Activated CD4-positive, alpha-beta T cell treated with anti-CD3 and anti-CD28 coated beads, Interleukin-10, Interleukin-2, amounts not matched to agents 100 ng/mL and 50 ng/mL, durations not matched to agents 16 hours and 8 hours (primary cell): ENCODE measurements at places on chromosomes 3 and 15.

DNA sequence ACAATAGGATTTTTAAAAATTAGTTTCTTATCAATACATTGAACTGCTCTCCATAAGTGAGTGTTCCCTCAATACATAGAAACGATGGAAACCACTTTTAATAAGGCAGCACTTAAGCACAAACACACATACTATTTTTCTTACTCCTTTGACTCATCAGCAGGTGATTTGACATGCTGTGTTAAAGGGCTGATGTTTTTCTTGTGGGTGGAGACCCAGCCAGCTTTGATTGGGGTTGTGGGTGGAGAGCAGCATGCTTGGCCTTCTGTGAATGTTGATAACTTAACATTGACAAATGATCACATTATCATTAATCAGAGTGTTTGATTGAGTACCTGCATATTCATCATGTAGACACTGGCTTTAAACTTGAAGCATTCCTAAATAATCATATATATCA is 223.0 kb upstream of the DPH6 start:
- no peak for DNase-seq

GRCh38 chr3:169077394-169077906 is 586.1 kb downstream of the MECOM start:
- no peak for DNase-seq

GRCh38 chr3:72181251-72181650 is 396.3 kb upstream of the PROK2 start:
- DNase-seq: no peak

DNA sequence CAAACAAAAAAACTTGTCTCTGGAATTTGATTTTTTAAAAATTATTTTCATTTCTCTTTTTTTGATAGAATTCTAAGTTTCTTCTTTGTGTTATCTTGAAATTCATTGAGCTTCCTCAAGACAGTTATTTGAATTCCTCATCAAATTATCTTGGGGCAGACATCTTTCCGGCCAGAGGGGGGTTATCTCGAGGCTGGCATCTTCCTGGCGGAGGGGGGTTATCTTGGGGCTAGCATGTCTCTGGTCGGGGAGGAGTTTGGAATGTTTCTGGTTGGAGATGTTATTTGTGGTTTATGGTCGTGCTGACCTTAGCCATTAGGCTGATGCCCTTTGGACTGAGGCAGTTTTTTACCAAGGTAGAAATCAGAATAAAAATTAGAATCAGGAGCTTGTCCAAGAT is 15.9 kb upstream of the TUBGCP5 start:
- no peak for DNase-seq

GRCh38 chr15:97045666-97046421 is 715.3 kb downstream of the NR2F2 start:
- no peak for DNase-seq

- DNase-seq: no peak
Observed at GRCh38 chr15:47548231-47548630, 169.1 kb upstream of the SEMA6D start.

GRCh38 chr3:158709666-158710083 is 22.6 kb downstream of the RARRES1 start:
- peak; percentile 32 for DNase-seq

- no peak for DNase-seq
Observed at GRCh38 chr15:25727867-25728600, 135.1 kb downstream of the ATP10A start.

DNA sequence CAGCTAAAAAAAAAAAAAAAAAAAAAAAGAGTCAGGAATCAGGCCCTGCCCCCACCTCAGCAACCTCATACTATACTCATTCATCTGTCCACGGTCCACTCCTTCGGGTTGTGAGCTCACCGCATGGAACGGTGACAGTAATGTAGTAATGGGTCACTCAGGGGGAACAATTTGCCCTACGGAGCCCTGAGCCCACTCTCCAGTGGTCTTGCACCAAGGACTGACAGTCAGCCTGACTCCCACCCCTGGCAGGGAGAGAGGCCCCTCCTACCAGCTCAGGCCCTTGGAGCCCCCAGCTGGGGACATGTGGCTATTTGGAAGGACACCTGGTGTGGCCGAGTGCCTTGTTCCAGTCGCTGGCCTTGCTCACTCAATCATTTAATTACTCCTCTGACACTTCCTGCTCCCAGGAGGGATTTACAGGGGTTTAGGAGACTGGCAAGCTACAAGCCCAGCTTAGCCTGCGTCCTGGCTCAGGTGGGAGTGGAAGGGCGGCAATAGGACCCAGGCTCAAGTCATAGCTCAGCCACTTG is 19.9 kb upstream of the CACNA2D2 start:
- DNase-seq: no peak

DNA sequence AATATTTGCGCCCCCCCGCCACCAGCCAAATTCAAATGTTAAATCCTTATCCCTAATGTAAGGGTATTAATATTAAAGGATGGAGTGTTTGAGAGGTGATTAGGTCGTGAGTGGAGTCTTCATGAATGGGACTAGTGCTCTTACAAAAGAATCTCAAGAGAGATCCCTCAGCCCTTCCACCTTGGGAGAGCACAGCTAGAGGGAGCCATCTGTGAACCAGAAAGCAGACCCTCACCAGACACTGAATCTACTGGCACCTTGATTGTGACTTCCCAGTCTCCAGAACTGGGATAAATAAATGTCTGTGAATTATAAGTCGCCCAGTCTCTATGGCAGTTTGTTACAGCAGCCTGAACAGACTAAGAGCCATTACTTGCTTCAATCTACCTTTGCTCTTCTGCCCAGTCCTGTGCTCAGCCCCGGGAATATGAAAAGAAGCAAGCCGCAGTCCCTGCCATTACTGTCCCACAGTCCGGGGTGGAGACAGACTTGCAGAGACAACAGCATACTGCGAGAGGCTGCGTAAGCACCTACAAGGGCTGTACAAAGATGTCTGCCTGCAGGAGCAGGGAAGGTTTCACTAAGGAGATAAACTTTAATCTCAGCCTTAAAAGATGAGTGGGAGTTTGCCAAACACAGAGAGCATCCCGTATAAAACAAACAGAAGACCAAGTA is 110.7 kb upstream of the TMCO5A start:
- DNase-seq: no peak

GRCh38 chr3:115644391-115644790 is 21.1 kb downstream of the GAP43 start:
- no peak for DNase-seq

DNA sequence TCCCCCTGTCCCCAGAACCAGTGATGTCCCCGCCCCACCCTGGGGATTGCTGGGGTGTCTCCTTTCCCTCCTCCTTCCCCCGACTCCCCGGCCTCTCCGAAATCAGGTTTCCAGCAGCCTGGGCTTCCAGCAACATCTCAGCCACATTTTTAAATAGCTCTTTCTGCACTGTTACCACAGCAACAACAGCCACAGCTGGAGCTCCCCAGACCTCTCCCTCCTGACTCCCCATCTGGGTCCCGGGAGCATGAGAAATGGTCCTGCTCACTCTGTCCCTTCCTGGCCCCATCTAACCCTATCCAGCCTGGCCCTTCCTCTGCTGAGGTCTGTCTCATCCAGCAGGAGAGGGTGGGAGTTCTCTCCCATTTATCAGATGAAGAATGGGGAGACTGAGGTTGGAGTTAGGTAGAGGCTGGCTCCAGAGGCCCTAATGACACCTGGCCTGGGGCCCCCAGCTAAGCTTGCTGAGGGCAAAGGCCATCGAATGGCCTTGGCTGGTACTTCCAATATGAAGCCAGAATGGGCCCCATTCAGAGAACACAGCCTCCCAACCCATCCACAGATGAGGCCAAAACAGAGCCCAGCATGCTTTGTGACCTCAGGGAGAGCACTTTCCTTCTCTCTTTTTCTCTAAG is 1.5 kb downstream of the CAMK1 start:
- DNase-seq: no peak

GRCh38 chr3:158097593-158098308 is 8.5 kb downstream of the SHOX2 start:
- DNase-seq: peak; percentile 82

- no peak for DNase-seq
Observed at GRCh38 chr15:45776772-45777171, 141.9 kb downstream of the SQOR start.

- DNase-seq: no peak
Observed at GRCh38 chr3:60756241-60757030, 494.8 kb downstream of the FHIT start.

GRCh38 chr15:88256279-88257230 is at the start of gene NTRK3:
NTRK3 (minus strand) TSS chr15:88256739; CDS start chr15:88256153, 586 bp downstream.
- DNase-seq: peak; percentile 11
